ENCODE measurements at places on chromosomes 4 and X.

DNA sequence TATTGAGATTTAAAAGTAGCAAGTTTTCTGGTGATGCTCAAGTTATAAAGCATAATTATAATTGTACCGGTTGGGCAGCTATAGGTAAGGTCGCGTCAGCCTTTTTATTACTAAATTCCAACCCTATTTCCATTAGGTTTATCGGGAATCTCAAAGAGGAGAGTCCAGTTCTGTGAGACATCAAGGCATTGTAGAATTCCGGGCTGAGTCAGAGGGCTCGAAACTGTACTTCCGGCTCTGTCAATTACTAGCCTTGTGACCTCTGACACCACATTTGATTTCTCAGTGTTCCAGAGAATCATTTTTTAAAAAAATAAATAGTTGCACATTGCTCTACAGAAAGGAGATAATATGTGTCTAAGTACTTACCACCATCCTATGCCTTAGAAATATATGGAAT, 4.3 kb downstream of the IL1RAPL1 start:
- no peak for DNase-seq

GRCh38 chr4:152451496-152451895, 84.4 kb downstream of the FBXW7 start:
- no peak for DNase-seq

DNA sequence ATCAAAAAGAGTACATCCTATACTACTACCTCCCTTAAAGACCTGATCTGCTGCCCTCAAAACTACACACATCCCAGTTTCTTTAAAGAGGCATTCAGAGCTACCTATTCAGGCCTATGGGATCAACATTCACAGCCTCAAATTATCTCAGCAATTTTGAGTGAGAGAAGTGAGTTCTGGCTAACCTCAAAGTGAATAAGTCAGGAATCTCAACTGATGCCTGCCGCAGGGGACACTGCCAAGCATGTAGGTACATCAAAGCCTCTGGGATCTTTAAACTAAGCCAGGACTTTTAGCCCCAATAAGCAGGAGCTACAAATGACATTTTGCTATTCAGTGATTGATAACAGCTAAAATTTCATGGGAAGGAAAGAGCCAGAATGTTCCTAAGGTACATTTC, 11.6 kb downstream of the GRPR start:
- no peak for DNase-seq

GRCh38 chr4:20381005-20381404, 129.3 kb downstream of the SLIT2 start:
- no peak for DNase-seq

DNA sequence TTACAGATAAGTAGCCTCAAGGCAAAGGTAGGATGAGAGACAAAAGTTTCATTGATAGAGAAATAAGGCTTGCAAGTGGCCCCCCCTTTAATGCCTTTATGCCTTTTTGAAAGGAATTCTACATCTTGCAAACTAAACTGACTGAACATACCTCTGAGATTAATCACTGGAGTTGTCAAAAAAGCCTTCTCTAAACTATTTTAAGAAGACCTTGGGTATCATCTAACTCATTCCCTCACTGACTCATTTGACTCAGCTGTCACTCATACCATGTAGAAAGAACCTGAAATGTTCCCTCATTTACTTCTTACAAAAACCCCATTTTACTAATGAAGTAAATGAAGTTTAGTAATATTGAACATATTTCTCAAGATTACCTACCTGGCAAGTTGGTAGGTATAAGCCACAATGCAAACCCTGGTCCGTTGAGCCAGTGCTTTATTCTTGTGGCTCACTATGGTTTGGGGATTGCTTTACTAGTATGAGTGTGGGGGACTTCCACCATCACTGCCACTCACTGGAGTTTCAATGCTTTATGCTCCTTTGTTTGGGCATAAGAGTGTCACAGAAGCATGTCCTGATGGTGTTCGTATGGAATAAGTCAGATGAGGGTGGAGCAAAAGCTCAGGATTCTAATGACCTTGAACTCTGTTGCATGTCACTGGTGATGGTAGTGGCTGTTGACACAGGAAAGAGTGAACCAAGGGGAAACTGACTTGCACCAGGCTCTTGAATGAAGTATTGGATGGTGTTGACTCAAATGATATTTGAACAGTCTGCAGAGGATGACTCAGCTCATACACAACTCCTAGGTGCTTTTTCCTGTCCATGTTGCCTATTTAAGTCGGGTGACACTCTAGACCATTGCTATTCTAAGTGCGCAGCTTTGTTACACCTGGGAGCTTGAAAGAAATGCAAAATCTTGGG, 305.5 kb upstream of the EMCN start:
- no peak for DNase-seq

DNA sequence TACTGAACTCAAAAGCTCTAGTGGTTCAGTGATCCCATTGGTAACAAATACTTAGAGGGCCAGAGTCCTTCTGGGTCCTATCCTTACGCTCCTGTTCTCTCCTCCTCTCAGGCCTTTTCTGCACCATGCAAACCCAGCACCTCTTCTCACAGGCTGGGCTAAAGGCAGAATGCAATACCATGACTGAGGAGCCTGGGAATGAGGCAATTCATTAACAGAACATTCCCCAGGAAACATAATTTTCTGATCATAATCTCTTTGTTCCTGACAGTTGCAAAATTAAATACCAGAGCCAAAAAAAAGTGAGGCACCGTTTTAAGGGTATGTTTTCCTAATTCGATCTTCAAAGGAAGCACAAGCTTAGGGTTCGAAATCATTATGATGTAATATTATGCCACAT, 9.0 kb downstream of the SORBS2 start:
- DNase-seq: no peak

DNA sequence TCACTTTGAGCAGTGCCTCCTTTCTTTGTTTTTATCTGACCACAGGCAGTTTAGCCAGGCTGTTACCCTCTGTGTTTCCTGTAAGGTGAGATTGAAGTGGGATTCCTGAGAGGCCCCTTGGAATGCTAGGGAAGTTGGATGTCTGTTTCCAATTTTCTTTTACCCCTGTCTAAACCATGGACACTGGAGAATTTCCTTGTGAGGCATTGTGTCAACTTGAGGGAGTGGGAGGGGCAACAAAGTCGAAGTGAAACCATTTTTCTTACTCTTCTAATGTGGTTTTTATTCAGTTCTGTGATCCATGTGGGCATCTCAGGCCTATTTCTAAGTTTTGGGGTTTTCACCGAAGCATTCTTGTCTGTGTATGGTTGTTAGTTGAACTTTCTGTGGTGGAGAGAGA, 296.1 kb upstream of the UGT8 start:
- no peak for DNase-seq

DNA sequence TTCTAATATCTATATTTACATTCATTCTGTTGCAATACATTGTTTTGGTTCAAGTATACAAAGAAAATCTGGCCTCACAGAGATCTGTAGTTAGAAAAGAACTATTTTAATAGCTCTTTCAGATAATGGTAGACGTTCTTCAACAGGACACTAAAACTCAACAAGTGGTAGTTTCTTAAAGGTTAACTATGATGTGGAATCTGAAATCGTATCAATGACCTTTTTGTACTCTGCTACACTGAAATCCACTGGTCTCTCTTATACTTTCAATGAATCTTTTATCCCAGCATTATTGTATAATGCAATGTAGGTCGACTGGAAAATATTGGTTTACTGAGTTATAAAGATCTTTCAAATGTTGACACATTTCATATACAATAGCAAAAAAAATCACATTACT, 12.7 kb downstream of the TMEM185A start:
- no peak for DNase-seq

DNA sequence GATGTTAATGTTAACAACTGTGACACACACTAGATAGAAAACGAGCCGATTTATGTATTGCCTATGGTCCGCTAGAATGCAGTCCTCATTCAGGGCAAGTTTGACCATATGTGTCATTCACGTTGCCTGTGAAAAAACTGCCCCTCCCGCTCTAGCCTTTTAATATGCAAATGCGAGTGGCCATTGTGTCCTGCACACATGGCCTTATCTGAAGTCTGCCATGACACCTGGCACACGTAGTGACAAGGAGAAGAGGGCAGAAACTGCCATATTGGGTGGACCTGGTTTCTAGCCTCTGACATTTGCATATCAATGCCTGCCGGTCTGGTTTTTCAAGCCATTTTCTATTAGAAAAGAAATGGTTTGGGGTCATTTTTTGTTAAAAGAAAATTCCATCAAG, 303.3 kb upstream of the TECRL start:
- DNase-seq: no peak

DNA sequence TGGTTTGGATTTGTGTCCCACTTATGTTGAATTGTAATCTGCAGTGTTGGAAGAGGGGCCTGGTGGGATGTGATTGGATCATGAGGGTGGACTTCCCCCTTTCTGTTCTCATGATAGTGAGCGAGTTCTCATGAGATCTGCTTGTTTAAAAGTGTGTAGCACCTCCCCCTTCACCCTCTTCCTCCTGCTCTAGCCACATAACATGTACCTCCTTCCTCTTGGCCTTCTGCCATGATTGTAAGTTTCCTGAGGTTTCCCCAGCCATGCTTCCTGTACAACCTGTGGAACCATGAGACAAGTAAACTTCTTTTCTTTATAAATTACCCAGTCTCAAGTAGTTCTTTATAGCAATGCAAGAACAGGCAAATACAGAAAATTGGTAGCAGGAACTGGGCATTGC, 138.7 kb downstream of the INPP4B start:
- DNase-seq: no peak

DNA sequence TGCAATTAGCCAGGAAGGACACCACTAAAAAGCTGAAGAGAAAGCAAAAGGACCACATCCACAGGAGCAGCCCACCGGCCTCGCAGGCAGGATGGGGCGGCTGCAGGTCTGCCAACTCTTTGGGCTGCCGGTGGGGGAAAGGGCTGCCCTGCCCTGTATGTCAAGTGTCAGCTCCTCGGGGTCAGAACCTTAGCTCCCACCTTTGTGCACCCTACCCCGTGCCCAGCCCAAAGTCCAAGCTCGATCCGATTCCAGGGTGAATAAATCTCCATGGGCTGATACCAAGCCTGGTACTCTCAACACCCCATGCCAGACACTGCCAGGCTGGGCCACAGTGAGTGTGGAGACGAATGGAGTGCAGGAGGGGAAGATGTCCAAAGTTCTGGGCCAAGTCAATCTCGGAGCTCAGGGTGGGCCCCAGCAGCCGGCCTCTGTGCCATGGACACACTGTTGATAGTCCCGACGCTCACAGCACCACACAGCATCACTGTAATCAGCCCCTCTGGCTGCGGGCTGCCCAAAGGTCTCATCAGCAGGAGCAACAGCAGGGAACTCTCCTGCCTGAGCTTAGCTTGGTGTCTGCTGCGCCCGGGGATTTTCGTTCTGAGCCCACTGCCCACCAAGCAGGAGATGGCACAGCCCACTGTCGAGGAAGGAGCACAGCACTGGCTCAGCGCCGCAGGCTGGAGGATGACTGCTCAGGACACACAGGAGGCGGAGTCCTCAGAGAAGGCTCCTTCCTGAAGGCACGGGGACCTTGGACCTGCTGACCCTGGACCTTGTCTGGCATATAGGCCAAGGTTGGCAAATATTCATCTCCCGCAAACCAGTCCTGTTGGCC, 84.4 kb downstream of the JAKMIP1 start:
- no peak for DNase-seq

- DNase-seq: peak; percentile 47
These were observed at the start of gene IRAK1 for GRCh38 chrX:154019633-154020528. Gene IRAK1, minus strand, starts transcription at chrX:154019902. Its CDS starts 90 bp downstream, at chrX:154019812.

GRCh38 chr4:44700427-44700826, 22.2 kb downstream of the GUF1 start:
- DNase-seq: no peak

- peak; percentile 52 for DNase-seq
These were observed 412 bp downstream of the SLC10A3 start for GRCh38 chrX:154490021-154490413.

DNA sequence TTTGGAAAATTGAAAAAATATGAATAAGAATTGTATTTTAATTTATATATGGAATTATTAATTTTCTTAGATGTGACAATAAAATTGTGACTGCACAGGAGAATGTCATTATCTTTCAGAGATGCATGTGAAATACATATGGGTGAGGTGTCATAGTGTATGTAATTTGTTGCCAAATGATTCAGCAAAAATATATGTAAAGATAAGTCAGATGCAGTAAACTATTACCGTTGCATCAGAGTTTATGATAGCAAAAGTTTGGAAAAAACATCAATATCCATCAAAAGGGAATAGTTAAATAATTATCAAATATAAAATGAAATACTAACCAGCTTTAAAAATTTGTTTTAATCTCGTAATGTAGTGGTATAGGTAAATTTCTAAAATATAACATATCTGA, 10.4 kb upstream of the SLC7A11 start:
- DNase-seq: no peak

DNA sequence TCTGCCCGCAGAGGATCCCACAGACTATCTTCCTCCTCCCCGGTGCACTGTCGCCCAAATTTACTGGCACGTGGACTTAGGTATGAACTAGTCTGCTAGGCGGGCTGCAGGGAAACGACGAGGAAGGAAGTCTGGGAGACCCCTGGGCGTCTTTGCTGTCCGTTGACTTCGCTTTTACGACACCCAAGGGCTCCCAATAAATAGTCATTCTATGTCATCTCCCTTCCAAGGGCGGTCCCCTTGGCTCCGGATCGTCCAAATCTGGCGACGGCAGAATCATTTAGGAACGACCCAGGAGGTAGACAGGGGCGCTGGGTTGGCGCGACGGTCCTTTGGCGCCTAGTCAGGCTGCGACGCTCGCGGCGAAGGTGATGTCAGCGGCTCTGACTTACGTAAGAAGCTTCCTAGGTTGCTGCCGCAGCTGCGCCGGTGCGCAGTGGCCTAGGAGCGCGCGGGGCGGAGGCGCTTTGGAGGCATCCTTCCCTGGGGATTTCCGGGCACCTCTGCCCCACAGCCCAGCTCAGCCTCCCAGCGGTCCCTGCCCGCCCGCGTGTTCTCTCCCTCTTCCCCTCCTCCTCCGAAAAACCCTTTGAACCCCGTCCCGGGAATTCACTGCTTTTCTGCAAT, 2.2 kb downstream of the NHS start:
- DNase-seq: peak; percentile 45
